ENCODE measurements at places on chromosomes 2 and 18.

- DNase-seq = peak; percentile 14
Measured at GRCh38 chr2:160652236-160652635, 158.6 kb upstream of the RBMS1 start.

GRCh38 chr2:202158796-202159195, 79.6 kb downstream of the SUMO1 start:
- no peak for DNase-seq

GRCh38 chr18:8989017-8989416, 113.5 kb upstream of the NDUFV2 start:
- no peak for DNase-seq

DNA sequence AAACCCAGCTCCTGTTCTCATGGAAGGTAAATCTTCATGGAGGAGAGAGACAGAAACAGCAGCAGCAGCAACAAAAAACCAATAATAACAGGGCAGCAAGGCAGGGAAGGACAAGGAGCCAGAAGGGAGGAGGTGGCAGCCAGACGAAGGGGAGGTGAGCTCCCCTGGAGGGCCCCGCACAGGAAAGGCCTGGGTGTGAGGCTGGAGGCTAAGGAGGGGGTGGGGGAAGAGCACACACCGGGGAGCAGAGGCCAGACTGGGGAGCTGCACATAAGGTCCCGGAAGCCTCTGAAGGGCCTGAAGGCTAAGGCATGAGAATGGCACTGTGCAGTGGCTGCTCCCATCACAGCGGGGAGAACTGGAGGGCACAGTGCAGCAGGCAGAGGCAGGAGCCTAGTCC, 94.8 kb upstream of the SMAD7 start:
- DNase-seq = no peak

DNA sequence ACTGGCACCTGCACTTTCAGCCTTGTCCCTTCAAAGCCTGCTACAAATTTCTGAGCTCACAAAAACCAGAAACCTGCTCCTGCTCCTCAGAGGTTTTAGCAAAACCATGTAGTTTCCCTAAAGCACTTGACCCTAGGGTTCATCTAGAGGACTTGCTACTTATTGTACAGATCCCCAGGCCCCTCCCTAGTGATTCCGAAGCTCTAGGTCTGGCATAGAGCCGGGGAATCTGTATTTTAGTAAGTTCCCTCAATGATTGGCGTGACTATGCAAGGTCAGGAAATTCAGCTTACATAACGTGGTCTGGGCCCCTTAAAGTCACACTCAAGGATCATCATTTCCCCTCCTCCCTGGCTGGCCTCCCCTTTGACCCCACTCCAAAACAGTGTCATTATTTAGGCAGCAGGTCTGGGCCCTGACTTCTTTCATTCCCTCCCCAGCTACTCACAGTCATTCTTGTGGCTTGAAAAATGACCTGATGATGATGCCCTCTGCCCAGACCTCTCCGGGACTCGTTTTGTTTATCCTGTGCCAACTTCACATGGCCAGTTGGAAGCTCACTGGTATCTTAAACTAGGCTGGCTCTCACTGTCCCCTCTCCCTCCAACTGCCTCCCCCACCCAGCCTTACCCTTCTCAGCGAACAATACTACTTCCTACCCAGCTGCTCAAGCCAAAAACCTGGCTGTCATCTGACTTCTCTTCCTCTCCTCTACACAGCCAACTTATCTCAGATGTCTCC, 36.0 kb downstream of the WDFY1 start:
- DNase-seq = no peak

DNA sequence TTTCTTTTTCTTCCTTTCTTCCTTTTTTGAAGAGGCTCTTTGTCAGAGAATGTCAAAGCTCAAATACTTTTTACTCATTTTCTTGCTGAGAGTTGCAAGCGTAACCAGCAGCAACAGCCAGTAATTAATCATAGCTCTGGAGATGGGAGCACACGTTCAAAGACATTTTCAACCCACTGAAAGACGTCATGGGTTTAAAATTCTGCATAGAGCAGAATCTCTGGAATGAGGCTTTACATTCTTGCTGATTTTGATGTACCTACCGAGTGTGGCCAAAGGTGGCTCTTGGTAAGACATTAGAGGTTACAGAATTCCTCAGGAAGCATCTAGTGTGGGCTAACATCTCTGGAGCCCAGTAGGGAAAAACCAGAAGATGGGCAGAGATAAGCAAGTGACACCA, 292.5 kb downstream of the MTX2 start:
- DNase-seq = no peak

- DNase-seq = peak; percentile 75
Measured at GRCh38 chr2:143128681-143129580, at the start of gene ARHGAP15. Gene ARHGAP15 (plus strand): TSS chr2:143129419.

- DNase-seq = no peak
Measured at GRCh38 chr2:120846406-120847095, 110.9 kb downstream of the GLI2 start.
